Umbilical cord (tissue), 2 donors: ENCODE measurements at places on chromosomes 7 and 10.

DNA sequence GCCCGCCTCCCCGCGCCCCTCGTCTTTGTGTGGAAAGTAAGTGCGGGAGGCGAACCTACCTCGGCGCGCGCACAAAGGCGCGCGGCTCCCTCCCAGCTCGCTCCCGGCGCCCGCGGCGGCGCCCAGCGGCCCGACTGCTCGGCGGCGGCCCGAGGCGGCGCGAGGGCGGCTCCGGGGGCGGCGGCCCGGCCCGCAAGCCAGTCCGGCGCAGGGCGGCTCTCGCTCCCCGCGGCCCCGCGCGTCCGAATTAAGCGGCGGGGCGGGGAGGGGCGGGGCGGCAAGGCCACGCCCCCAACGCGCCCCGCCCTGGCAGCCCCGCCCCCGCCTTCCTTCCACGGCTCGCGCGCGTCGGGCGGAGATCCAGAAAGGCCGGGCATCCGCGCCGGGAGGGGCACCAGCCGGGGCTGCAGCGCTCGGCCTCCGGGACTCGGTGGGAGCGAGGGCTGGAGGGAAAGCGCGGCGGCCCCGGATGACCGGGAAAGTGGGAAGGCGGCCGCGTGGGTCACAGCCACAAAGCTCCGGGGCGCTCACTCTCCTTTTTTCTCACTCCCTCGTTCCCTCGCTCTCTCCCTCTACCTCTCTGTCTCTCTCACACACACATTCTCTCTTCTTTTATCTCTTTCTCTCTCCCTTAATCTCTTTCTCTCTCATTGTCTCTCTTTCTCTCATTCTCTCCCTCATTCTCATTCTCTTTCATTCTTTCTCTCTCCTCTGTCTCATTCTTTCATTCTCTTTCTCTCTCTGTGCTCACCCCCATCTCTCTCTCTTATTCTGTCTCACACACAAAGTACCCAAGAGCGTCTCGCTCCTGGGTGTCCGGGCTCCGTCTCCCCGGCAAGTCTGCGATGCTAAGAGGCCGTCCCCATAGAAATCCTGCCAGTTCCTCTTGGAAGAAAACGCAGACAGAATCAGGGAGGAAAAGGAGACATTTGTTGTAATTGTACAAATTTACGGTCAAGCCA, 170.2 kb downstream of the FAM107B start:
- peak; percentile 88 for DNase-seq

GRCh38 chr7:1537535-1538412, 7.3 kb downstream of the MAFK start:
- peak; percentile 96 for DNase-seq

DNA sequence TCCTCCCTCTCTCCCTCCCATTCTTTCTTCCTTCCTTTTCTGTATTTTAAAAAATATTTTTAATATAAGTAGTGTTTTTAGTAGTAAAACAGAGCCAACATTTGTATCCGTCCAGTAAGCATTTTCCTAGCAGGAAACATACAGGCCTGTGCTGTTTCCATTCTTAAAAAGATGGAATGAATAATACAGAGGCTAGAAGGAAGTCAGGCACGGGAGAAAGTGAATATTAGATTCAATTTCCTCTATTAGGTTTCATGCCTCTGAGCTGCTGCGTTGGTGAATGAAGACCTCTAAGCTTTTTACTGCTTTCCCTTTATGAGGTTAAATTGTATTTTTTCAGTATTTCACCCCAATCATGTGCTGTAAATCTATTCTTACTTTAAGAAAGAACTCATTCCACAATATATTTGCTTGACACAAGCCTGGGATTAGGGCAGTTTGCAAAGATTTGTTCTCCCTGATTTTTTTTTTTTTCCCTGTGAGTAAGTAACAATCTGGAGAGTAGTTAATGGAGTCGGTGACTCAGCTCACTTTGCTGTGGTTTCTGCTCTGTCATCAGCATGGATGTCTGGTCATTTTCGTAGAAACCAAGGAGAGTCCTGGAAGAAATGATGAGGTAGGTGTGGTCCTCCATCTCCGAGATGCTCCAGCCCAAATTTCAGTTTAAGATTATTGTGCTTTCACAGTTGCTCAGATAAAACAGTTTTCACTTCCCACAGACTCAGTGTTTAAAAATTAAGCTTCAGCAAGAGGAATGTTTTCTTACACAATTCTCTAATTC, 76.1 kb upstream of the PITRM1 start:
- DNase-seq, result peak; percentile 96

GRCh38 chr10:33666686-33667480, 332.4 kb upstream of the NRP1 start:
- DNase-seq, result no peak

DNA sequence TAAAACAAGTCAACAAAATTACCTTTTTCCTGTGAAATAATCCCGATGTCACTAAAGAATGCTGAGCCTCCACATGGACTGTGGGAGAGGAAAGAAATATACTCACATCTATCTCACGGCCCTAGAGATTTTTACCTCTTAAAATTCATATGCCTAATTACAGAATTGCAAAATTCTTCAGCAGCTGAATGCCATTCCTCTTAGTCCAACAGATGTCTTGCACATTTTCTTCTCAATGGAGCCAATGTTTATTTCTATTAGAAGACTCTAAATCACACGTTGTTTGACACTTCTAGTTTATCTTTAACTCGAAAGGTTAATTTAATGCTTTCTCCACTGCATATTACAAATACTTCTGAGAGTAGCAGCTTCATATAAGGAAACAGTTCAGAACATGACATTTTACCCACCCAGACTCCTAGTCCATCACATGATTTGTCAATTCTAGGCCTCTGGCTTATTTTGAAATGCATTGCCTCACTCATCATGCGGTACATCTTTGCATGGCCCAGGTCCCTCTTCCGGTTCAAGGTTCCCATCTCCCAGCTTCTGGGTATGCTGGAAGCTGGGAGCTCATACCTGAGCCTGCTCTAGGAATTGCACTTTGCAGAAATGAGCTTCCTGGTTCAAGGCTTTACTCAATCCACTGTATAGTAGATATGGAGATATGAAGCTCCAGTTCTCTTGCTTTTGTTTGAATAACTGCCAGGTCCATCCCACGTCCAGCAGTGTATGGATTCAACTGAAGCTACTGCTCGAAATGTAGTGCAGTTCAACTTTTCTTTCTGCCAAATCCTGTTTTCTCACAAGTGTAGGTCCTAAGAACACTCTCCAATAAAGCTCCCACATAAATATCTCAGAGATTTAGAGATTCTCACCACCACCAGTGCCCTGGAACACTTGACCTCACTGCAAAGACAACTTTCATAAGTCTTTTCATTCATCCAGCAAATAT, 306.2 kb downstream of the GPR37 start:
- peak; percentile 88 for DNase-seq

DNA sequence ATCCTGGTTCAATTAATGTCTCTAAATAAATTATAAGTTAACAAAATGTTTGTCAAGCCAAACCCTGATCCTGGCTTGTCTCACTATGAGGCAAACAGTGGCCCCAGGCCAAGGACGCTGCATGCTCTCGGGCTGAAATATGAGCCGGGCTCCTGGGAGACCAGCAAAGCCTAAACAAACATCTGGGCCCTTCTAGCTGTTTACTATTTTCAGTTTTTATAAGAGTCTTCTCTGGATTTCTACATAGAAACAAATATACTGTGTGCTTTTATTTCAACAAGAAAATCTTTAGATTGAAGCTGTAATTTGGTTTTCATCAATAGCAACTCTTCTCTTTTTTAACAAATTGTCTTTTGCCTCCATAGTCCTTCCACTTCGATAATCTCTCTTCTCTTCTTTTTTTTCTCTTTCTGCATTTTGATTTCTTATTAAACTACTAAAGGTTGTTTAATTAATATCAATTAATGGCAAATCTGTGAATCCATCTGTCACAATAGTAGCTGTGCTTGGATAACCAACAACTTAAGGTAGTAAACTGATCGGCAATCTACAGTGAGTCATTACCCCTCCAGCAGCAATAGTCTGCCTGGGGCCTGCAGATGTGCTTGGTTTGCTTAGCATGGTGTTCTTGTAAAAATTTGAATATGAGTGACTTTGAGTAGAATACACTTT, 83.3 kb upstream of the DNAJC1 start:
- peak; percentile 81 for DNase-seq

- DNase-seq, result no peak
These were observed 35.4 kb upstream of the PTER start for GRCh38 chr10:16401416-16401815.

DNA sequence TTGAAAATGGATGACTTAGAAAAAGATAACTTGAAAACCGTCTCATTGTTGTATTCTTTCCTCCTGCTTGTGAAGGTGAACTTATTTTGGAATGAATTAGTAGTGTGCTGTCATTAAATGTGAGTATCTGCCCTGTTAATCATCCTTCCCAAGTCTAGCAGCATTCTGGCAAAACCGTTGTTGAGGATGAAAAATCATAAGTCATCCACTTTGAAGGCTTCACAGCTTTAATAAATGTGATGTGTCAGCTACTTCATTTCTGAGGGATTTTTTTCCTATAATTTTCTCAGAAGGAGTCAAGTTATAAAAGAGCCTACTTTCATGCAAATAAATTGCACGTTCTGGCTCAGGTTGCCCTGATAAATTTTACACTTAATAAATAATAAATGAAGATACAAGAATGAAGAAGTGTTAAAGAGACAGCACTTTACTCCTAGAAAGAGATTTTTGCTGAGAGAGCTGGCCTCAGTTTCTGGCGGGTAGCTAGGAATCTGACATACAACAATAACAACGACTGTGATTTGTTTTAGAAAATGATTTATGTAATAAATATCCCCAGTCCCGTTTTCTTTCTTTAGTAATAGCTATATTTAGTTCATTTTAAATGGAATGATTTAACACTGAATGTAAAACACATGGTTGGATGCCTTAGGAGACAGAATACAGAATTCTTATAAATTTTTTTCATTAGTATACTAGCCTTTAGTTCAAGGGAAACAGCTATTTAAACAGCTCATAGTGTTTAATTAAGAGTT, 516.5 kb upstream of the KLF6 start:
- DNase-seq, result no peak

GRCh38 chr10:110368002-110368401, 63.3 kb upstream of the SMNDC1 start:
- no peak for DNase-seq

- DNase-seq, result no peak
These were observed 670 bp upstream of the RBM33 start for GRCh38 chr7:155643804-155644177.

DNA sequence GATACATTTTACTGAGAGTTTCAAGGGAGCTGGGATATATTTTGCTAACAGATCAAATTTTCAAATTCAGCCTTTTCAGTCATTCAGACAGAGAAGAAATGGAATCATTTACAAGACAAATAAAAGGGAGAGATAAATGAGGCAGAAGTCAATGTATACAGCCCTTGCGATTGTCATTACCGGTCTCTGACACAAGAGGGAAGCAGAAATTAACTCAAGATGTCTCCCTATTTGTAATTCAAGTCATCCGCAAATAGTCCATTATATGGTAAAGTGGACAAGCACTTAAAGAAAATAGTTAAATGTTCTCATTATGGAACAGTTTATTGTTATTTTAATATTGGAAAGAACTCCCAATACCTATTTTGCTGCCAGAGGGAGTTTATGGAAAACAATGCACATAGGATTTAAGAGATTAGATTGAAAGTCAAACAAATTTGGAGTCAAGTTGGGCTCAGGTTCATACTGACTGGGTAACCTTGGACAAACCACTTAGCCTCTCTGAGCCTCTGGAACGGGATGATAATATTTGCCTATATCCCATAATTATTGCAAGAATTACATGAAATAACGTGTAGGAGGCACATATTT, 89.3 kb upstream of the PRKCQ start:
- peak; percentile 58 for DNase-seq

- DNase-seq, result peak; percentile 40
These were observed 32.7 kb upstream of the VSIR start for GRCh38 chr10:71805776-71806703.

GRCh38 chr10:92829042-92829785, 19.1 kb upstream of the EXOC6 start:
- DNase-seq, result no peak
